ENCODE measurements at places on chromosomes 7 and 10.
A peak's percentile ranks its signal among the peaks of the same experiment; 100 is the strongest.

DNA sequence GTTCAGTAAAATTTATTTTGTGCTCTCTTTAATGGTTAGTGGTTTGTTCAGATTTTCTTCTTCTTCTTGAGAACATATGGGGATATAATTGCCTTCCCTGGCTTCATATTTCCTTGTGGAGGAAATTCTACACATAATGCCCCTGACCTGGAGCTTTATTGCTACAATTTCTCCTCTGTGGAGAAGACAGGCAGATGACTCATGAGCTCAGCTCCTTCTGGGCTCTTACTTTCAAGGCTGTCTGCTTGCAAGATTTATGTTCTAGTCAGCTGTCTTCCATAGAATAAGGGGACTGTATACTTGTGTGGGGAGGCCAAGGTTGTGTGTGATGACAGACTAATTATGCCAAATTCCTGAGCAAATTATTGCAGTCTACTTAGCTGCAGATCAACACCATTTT is 1.6 kb downstream of the LRRD1 start:
- no peak for DNase-seq

- peak; percentile 23 for DNase-seq
These were observed 291.2 kb downstream of the HGF start for GRCh38 chr7:81478664-81479063.

GRCh38 chr10:486206-486605 is 203.3 kb downstream of the DIP2C start:
- no peak for DNase-seq

DNA sequence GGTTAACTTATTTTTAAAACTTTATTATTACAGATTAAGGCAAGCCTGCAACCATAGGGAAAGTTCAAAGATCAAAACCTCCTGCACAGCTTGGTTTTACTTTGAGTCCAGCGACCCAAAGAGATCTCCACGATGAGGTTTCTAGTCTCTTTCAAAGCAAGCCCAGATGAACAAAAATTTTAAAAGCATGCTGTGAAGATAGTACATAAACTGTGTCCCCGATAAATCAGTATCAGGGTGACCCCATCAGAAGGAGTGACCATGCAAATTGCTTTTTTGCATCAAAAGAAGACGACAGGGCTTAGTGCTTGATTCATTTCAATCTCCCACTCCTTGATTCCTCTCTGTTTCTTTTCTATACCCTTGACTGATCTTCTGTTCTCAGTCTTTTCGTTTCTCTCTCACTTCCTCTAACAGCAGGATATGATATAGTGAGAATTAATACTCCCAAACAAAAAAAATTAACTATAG is 16.0 kb upstream of the DNTT start:
- DNase-seq = no peak

GRCh38 chr10:106320876-106321275 is 843.6 kb downstream of the SORCS1 start:
- no peak for DNase-seq

- DNase-seq = no peak
These were observed 115.9 kb upstream of the CACUL1 start for GRCh38 chr10:118870467-118871243.

DNA sequence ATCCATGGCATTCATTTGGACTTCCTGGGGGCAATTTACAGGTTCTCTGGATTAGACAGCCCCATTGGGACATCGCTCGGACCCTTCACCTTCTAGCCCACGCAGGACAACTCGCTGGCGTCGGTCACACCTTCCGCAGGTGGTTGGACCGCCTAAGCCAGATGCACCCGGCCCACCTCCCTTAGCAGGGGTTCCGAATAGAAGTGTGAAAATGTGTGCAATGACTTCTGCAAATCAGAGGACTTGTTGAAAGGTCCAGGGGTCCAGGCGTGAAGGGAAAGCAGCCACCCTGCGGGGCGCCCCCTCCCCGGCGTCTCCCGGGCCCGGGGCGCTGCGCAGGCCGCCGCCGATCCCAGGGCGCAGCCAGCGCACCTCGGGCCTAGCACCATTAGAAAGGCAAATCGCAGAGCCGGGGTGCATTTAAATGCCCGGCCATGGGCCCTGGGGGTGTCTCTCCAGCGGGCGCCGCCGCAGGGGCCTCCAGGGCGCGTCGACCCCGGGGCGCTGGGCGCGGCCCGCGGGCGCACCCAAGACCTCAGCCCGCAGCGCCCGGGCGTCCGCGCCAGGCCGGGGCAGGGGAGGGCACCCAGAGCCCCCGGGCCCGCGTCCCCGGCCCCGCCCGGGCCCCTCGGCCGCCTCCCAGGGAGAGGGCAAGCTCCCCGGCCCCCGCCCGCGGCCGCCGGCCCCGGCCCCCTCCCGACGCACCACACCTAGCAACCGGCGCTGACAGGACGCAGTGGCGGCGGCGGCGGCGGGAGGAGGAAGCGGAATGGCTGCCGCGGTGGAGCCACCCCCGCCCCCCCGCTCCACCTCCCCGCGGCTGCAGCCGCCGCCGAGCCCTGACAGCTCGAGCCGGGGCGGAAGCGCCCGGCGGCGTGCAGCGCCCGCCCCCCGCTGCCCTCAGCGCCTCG is 1.2 kb downstream of the JAZF1 start:
- peak; percentile 41 for DNase-seq

DNA sequence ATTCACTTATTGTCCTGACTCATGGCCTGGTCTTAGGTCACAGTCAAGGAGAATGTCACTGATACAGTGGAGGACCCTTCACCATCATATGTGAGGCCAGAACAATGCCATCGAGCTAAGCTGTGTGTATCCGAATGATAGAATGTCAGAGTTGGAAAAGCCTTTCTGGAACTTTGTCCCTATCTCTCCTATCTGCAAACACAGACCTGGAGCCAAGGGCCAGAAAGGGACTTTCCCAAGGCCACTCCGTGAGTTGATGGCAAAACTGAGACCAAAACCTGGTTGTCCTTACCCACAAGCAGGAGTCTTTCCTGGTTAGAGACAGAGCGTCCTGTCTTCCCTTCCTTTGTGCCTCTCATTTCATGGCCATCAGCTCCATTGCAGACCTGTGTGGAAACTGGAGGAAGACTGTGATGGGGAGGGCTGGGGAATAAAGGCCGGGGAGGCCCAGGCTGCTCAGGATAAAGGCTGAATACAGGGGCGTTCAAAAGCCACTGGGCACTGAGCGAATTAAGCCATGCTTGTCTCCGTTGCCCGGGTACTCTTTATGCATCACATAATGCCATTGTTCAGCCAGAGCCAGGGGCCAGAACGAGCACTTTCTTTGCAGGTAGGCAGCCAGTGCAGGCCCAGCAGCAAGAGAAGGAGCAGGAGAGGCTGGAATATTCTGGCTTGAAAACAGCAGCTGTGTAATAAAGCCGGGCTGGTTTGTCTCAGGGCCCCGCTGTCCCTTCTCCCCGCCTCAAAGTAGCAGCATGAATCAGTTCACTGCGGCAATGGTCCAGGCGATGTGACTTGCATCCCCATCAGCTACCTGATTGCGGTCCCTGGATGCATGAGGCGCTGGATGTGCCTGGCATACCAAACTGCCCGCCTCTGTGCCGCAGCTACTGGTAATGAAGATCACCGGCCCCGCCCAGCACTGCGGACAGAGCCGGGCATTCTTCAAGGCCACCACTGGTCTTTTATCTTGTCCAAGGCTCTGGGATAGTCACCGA is 143.0 kb downstream of the RPS24 start:
- no peak for DNase-seq

GRCh38 chr7:71706597-71706975 is 574.6 kb downstream of the GALNT17 start:
- no peak for DNase-seq

DNA sequence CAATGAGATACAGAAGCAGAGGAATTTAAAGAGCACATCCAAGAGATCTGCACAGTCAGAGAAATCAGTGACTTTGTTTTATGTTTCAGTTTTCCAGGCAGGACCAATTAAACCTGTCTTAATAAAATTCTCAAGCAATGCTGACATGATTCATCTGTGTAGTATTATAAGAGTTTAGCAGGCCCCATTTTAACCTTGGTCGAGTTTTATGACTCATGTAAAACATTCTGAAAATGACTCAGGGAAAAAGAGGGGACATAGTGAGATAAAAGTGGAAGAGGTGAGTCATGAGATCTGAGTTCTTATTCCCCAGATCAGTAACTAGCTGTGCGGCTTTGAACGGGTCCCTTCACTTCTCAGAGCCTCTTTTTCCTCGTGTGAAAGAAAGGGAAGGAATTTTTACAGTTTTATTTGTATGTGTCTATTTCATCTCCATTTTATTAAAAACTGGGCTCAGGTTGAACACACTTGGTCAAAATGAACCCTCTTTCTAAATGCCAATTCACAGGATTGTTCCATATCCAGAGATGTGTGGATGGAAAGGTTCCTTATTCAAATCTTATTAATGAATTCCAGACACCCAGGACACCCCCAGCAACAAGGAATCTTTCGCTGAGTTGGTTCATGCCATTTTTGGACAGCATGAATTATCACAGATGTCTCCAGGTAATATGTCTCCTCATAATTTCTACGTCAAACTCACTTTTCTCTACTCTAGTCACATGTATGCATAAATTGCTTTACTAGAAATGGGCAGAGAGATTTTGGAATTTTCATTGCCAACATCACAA is 143.2 kb downstream of the JAZF1 start:
- DNase-seq = no peak

DNA sequence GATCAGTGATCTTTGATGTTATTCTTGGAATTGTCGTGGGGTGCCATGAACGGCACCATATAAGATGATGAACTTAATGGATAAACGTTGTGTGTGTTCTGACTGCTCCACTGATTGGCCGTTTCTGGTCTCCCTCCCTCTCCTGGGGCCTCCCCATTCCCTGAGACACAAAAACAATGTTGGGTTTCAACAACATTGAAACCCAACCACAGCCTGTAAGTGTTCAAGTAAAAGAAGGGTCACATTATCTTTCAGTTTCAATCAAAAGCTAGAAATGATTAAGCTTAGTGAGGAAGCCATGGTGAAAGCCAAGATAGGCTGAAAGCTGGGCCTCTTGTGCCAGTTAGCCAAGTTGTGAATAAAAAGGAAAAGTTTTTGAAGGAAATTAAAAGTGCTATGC is 19.5 kb downstream of the EN2 start:
- no peak for DNase-seq

- DNase-seq = no peak
These were observed 25.3 kb downstream of the PRSS2 start for GRCh38 chr7:142796001-142796500.

DNA sequence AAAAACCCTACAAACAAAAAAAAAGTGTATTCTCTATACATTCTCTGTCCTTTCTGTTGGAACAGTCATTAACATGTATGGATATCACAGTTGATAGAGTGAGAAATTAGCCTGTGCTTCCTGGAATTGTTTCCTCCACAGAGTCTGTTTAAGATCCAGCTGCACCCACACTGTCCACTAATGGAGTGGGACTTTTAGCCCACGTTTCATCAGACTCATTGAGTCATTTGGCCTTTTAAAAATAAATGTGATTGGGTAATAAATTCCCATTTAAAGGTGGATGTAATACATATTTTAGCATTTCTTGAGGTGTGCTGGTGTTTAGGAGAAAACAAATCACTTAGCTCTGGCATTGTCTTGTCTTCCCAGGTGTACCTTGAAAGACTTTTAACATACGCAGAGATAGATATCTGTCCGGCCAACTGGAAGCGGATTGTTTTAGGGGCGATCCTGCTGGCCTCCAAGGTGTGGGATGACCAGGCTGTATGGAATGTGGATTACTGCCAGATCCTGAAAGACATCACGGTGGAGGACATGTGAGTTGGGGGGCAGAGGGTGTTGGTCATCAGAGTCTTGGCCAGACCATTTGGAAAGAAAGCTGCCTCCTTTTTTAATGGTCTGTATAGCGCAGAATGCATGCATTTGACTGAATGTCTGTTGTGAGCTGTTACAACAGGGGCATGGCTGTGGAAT is 52.3 kb upstream of the GJD4 start:
- no peak for DNase-seq

GRCh38 chr10:74705358-74705980 is 120.9 kb upstream of the KAT6B start:
- DNase-seq = peak; percentile 79

DNA sequence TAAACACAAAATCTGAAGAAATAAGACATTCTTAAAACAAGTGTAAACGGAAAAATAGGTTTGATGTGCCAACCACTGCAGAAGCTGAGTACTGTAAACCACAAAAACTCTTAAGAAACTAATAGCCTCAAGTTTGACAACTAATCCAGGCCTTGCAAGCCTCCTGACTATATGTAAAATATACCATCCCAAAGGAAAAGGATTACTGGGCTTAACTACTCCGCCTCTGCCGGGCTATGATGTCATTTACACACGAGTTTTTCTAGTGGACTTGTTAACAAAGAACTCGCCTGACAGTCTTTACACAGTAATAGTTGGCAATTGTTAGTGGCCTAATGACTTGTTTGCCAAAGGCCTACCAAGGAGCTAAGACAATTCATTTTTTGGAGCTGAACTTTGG is 2.1 kb downstream of the KIF5B start:
- DNase-seq = peak; percentile 1

GRCh38 chr10:117005527-117006055 is 604 bp upstream of the SHTN1 start:
- DNase-seq = no peak

GRCh38 chr7:47943676-47944474 is 4.4 kb downstream of the PKD1L1 start:
- DNase-seq = no peak

DNA sequence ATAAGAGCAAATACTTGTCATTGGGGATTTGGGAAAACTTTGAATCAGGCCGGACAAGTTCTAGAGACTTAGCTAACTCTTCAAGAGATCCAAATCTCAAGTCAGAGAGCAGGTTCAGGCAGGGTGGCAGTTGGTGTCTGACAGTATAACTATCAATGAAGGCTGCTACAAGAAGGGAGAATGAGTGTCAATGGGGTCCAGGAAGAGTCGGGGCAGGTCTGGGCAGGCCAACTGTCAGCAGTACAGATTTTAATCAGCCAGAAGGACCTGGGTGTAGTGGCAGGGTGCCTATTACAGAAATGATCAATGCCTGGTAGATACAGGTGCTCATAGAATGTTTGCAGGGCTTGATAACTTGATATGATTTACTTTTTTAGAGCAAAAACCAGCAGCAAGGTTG is 751.1 kb downstream of the GRM8 start:
- no peak for DNase-seq

DNA sequence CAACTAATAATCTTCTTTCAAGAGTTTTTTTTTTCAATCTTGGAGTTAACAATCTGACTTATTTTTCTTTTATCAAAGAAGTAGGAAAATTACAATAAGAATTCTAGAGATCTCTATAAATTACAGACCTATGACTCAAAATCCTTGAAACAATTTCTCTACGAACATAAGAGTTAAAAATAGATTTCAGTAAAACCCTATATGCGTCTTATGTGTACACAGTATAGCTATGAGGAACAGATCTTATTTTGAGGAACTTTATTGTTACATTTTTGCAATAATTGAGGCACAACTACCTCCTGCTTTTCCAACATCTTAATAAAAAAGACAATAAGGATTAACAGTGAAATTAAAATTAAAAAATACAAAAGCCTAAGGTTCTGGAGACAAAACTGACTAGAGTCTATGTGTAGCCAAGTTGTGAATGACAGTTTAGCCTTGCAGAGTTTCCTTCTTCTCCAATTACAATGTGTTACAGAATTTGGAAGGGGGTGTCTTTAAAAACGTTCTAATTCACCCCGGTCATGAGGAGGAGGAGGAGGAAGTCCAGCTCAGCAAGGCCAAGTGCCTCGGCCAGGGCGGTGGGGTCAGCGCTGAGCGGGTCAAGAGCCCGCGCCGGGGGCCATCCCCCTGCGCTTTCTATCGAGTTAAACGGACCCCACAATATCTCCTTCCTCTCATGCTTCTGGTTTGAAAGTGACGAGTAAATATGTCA is 40.5 kb downstream of the AMZ1 start:
- no peak for DNase-seq

- no peak for DNase-seq
These were observed 123.5 kb upstream of the AGR3 start for GRCh38 chr7:17005271-17005670.
